Frontal cortex (tissue), 4 donors: ENCODE measurements at places on chromosomes 3 and 15.

DNA sequence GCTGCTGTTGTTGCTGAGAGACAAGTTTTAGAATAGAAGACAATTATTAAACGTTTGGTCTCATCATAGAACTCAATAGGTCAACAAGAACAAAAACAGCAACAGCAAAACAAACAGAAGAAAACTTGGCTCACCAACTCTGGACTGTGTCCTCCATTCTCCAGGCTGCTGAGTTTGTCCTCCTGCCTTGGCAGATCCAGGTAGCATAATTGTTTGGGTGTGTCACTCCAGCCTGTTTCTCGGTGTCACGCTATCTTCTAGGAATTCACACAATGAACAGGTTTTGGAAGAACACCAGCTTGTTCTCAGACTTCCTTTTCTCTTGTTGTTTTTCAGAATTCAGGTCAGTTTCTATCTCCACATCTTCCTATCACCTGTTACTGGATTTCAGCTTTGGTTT lies 34.7 kb downstream of the ARRDC4 start:
- no peak for DNase-seq

- peak; percentile 43 for DNase-seq
These were observed 60.7 kb downstream of the RPL22L1 start for GRCh38 chr3:170809007-170809974.

DNA sequence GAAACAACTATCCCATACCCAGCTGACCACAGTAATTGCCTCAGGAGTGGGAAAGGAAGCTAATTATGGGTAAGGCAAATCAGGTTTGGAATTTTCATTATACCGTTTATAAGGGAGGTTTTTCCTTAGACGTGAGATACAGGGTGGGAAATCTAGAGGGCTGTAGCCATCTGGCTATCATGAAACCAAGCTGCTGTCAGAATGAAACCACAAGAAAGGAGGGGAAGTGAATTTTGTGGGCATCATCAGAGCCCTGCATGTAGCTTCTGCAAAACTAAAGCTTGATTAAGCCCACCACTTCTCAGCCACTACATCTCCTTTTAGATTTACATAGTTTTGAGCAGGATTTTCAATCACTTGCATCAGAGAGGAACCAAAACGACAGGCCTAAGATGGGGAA lies 893.5 kb downstream of the TUSC7 start:
- DNase-seq = no peak

DNA sequence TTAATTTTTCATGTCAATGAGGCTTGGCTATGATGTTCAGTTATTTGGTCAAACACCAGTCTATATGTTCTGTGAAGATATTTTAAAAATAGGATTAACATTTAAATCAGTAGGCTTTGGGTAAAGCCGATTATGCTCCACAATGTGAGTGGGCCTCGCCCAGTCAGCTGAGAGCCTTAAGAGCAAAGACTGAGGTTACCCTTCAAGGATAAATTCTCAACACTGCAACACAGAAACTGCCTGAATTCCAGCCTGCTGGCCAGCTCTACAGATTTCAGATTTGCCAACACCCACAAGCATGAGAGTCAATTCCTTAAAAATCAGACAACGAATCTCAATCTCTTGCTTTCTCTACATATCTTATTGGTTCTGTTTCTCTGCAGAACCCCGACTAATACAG lies 188.3 kb downstream of the PLCH1 start:
- no peak for DNase-seq

DNA sequence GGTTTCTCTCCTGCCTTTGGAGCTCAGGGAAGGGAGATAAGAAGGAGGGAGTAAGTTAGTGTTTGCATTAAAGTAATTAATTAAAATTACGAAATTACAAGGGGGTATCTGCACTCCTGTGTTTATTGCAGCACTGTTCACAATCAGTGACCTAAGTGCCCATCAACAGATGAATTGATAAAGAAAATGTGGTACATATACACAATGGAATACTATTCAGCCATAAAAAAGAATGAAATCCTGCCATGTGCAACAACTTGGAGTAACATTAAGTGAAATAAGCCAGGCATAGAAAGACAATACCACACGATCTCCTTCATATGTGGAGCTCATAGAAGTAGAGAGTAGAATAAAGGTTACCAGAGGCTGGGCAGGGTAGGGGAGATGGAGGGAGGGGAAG lies 202.0 kb downstream of the SHQ1 start:
- no peak for DNase-seq

- DNase-seq = no peak
These were observed 117.9 kb downstream of the RBMS3 start for GRCh38 chr3:29398787-29399186.

GRCh38 chr3:53613125-53613524 lies 118.7 kb downstream of the CACNA1D start:
- DNase-seq = no peak

DNA sequence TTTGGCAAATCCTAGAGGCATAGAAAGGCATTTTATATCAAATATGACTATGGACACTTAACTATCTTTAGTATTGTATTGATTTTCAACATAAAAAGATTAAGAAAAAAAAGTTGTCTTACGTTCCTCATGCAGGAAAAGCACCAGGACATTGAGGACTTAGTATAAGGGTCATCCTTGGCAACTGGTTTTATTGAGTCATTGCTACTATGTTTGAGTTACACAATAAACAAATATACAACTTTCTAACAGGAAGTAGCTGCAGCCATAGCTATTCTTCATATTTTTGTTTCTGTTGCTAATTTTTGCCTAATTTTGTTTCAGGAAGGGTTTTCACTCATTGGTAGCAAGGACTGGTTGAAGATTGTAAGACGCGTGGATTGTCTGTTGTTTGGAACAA lies 93.0 kb downstream of the NPTN start:
- DNase-seq = no peak
